Stimulated activated CD4-positive, alpha-beta T cell treated with anti-CD3 and anti-CD28 coated beads, Interleukin-1b, Interleukin-23, amount 100 ng/mL, for 1 hour (primary cell): ENCODE measurements at places on chromosomes 6 and 20.

DNA sequence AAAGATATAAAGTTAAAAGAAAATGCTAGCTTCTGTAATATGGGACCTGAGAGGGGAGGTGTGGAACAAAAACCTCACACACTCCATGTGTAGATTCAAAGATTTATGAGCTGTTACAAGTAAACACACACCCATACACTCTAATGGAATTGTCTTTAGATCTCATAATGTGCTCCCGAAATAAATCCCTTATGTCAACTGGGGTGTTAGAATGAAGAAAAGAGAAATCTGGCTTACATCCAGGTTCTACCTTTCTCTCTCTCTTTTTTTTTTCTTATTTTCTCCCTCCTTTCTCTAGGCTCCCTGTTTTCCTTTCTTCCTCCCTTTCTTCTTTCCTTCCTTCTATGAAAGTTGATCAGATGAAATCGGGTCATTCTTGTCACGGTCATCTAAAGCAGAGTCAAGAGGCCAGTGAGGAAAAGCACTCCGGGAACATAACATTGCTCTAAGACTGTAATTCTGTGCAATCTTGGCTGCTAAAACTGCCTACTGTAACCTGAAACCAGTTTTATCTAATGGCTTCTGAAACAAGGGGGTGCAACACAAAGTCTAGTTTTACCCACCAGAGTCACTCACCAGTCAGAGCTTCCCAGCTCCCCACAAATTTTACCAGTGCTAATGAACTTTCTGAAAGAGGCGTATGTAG is 68.3 kb upstream of the BTBD3 start:
- no peak for DNase-seq

- no peak for DNase-seq
These were observed 118.1 kb downstream of the TRDN start for GRCh38 chr6:123518441-123519188.

DNA sequence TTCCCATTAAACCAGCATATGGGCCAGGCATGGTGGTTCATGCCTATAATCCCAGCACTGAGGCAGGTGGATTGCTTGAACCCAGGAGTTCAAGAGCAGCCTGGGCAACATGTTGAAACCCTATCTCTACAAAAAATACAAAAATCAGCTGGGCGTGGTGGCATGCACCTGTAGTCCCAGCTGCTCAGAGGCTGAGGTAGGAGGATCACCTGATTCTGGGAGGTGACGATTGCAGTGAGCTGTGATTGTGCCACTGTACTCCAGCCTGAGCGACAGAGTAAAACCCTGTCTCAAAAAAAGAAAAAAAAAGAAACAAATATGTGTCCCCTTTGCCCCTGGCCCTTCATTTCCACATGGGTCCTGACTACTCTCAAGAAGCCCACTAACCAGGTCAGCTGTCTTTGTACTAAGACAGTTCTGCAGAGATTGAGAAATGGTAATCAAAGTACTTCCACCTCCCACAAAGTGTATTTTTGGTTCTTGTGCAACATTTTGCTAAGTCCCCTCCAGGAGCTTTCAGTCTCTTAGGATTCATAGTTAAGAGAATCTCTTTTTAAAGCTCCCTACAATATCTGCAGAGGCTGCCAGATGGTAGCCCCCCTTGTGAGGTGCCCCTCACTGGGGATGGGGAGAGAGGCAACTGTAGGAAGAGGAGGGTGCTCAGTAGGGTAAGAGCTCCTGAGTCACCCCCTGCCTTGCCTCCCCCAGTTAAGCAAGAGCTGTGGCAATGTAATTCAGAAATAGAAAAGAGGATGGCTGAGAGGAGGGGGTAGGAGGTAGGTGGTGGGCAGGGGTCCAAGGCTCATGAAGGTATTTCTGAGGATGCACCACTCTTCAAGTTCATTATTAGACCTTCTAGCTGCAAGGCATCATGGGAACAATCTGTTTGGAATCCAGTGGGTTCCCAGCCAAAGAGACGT is 16.5 kb upstream of the WFDC2 start:
- no peak for DNase-seq

GRCh38 chr6:109790131-109790530 is 99.0 kb downstream of the FIG4 start:
- no peak for DNase-seq

DNA sequence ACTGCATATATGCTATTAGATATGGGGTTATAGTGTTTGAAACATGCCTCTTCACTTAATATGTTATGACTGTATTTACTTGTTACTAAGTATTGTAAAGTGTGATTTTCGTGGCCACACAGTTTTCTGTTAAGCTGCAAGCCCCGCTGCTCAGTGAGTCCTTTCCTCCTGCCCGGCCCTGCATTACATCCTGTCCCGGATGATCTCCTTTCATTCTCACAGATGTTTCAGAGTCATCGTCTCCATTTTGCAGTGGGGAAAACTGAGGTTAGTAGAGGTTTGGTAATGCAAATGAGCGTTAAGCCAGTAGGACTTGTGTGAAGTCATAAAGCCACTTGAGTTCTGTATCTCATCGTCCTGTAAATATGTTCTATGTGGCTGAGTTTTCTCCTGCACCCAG is 155.5 kb downstream of the CFAP61 start:
- no peak for DNase-seq

DNA sequence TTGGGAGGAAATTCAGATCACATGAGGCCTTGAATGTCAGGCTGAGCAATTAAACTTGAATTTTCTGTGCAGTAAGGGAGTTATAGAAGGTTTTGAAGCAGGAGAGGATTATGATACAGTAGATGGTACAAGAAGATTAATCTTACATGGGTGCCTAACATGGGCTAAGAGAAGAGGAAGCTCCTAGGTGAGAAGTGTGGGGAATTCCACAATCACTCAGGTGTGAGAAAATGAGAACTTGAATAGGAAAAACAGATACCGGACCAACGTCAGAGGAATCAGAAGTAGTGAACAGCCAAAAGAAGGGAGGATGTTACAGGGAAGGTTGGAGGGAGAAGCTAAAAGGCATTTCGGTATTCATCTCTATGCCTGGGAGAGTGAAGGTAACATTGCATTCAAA is 250.7 kb upstream of the SLC35B3 start:
- DNase-seq: no peak

DNA sequence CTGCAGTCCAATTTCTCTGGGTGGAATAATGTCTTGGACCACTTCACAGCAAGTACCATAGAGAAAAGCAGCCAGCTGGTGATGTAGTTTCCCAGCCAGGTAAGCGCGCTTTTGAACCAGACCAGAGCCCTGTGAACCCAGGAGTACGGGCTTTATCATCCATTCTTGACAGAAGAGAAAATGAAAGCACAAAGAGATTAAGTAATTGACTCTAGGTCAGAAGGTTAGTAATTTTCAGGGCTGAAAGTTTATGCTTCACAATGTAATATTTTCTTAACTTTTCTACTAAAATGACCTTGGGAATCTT is 7.1 kb upstream of the UST start:
- DNase-seq: no peak

DNA sequence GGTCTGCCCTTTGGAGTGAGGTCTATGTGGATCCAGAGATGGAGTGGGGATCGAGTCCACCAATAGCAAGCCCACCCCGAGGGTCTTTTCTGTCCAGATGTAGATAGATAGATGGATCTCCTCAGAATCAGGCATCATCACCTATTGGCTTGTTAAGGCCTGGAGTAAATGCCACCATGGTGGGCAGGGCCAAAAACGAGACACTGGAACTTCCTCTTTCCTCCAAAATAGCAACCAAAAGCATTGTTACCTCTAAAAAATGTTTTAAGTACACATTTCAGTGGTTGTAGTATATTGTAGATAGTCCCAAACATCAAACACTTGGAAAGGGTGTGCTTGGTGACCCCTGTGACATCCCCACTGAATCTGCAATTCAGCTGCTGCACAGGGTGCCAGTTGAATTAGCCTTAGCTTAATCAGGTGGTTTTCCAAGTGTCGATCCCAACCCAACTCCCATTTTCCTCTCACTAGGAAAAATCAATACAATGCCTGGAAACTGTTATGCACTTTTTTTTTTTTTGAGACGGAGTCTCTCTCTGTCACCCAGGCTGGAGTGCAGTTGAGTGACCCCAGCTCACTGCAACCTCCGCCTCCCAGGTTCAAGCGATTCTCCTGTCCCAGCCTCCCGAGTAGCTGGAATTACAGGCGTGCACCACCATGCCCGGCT is 35.0 kb upstream of the NELFCD start:
- DNase-seq: no peak

- DNase-seq: no peak
These were observed 118.7 kb downstream of the SMOC2 start for GRCh38 chr6:168559574-168560098.

DNA sequence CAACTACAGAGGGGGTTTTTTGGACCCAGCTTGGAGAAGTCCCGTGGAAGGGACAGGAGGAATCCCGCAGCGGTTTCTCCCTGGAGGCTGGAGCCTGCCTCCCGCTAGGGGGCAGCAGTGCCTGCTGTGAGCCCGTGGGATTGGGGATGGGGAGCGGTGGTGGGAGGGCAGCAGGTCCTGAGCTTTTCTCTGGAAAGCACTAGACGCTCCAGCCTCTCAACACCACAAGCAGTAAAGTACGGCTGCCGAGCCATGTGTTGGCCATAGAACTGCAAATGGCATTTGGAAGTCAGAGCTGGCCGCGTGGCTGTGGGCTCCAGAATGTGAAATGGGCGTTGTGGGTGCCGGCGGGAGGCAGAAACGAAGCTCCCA is 47.8 kb downstream of the GMPR start:
- no peak for DNase-seq

GRCh38 chr20:44135417-44136204 is 51.4 kb downstream of the JPH2 start:
- DNase-seq: no peak

- DNase-seq: no peak
These were observed 761 bp downstream of the KLHL32 start for GRCh38 chr6:96925290-96925687.

DNA sequence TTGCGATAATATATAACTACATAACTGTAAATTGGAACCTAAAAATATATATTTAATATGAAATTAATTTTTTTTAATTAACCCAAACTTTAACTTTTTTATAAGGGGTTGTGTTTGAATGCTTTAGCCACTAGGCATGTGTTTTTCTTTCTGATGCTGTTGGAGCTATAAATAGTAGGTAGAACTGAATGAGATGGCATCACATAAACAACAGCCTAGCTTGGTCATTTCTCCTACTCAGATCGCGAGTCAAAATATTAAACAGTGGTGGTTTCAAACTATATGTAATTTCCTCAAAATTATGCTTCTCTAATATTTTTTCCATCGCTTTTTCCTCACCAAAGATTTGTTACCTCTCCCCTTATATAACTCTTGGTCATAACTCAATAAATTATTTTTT is 243.2 kb downstream of the ARID1B start:
- DNase-seq: no peak
